ENCODE measurements at places on chromosomes 7 and 10. TPM values are rescaled to one million over a fixed set of nuclear protein-coding genes. Genes with fewer than 3 reads are reported as not detected.
A peak's percentile ranks its signal among the peaks of the same experiment; 100 is the strongest.

- H3K27ac ChIP-seq: peak overlapping the region; percentile 78
- H3K27me3 ChIP-seq: peaks cover 65% of the 10 kb centered on the region
- H3K36me3 ChIP-seq: no peaks in the 10 kb centered on the region
- H3K4me3 ChIP-seq: no peak overlapping the region
- peaks cover 22% of the 10 kb centered on the region for H3K4me1 ChIP-seq
These were observed 130.7 kb upstream of the CELF2 start for GRCh38 chr10:10886861-10887531.

- peaks cover 2% of the 10 kb centered on the region for H3K4me1 ChIP-seq
- no peak for DNase-seq
- H3K27ac ChIP-seq: peak overlapping the region; percentile 3
- no peaks in the 10 kb centered on the region for H3K27me3 ChIP-seq
These were observed 19.8 kb upstream of the SLC29A3 start for GRCh38 chr10:71299071-71299785.

Gene RHBDD2
- total RNA-seq: 62.9 TPM

Gene ITIH2
- 4.9 TPM for total RNA-seq

GRCh38 chr7:11212816-11213215 lies 239.1 kb downstream of the PHF14 start:
- peaks cover 11% of the 10 kb centered on the region for H3K4me1 ChIP-seq
- H3K4me3 ChIP-seq: no peak overlapping the region
- no peaks in the 10 kb centered on the region for H3K36me3 ChIP-seq
- no peak overlapping the region for H3K27ac ChIP-seq
- DNase-seq: no peak

Gene HOXA2
- total RNA-seq: 18.6 TPM

DNA sequence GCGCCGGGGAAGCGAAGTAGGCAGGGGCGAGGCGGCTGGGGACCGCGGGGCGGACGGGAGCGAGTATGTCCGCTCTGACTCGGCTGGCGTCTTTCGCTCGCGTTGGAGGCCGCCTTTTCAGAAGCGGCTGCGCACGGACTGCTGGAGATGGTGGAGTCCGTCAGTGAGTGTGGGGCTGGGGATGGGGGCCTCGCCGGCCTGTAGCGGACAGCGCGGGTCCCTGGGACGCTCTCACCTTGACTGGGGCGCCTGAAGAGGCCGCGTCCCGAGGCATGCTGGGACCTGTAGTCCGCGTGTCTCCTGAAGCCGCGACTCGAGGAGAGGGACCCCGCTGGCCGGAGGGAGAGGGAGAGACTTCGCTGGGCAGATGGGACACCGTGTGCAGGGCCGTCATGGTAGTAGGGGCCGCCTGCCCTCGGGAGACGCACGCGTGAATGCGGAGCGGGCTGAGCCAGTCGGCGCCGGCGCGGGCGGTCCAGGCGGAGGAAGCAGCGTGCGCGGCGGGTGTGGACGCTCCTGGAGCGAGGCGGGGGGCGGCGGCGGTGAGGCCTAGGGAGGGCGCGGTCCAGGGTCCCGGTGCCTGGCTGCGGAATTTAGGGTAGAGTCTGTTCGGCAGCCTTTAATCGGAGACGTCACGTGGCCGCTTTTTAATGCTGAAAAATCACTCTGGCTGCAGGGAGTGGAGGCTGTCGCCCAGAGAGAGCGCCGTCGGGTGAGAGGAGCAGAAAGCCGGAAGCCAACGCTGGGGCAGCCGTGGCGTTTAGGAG lies at the start of gene NDUFB2:
Gene NDUFB2 (plus strand): TSS at position 29 of the 767 bp plus-strand sequence. CDS start 37 bp downstream, at position 66.
- DNase-seq: peak; percentile 64
- peak within 1 kb of the TSS; percentile 99 for H3K4me3 ChIP-seq
- no peaks in the 10 kb centered on the region for H3K27me3 ChIP-seq
- H3K27ac ChIP-seq: peak within 1 kb of the TSS; percentile 99
- peaks cover 18% of the 10 kb centered on the region for H3K4me1 ChIP-seq
